Activated naive CD8-positive, alpha-beta T cell treated with anti-CD3 and anti-CD28 coated beads, Interleukin-2, amount 50 U/mL, for 24 hours (primary cell): ENCODE measurements at places on chromosomes 4 and X.

DNA sequence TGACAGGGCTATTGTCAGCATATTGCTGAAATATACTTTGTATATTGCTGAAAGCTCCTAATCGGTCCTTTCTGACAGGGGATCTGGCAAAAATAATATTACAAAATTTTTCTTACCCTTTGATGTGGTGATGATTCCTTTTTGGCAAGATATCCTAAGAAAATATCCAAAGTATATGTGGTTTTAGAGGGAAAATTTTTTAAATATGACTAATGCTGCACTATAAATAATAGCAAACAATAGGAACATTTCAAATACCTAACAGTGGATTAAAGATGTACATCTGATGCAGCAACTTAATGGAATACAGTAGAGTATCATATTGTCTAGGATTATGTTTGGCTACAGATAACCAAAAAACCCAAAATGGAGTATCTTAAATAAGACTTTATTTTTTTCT is 49.6 kb downstream of the RRAGB start:
- DNase-seq, result no peak

GRCh38 chrX:114465689-114466088 is 118.2 kb upstream of the HTR2C start:
- no peak for DNase-seq

DNA sequence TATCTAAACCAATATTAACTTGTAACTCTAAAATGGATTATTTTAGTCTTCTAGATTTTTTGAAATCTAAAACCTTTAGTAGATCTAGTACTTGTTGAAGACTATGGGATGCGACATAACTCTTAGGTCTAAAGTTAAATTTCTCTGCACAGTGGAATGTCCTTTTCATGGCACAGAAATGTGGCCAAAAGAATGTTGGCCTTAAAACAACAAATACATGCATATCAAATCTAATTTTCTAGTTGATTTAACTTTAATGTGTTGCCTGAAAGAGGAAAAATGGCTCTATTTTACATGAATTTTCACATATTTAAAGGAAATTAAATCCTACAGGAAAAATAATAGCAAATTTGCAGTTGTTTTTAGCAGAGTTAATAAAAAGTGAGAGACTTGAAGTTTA is 30.3 kb downstream of the NFKB1 start:
- no peak for DNase-seq

GRCh38 chr4:92035666-92036065 is 268.1 kb upstream of the GRID2 start:
- DNase-seq, result no peak

DNA sequence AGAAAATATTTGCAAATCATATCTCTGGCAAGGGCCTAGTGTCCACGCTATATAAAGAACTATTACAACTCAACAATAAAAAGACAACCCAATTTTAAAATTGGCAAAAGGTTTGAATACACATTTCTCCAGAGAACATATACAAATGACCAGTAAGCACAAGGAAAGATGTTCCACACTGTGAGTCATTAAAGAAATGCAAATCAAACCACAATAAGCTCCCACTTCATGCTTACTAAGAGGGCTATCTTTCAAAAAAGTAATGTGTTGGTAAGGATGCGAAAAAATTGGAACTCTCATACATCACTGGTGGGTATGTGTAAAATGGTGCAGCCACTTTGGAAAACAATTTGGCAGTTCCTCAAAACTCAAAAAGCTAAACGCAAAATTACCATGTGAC is 884.0 kb upstream of the INTU start:
- no peak for DNase-seq

DNA sequence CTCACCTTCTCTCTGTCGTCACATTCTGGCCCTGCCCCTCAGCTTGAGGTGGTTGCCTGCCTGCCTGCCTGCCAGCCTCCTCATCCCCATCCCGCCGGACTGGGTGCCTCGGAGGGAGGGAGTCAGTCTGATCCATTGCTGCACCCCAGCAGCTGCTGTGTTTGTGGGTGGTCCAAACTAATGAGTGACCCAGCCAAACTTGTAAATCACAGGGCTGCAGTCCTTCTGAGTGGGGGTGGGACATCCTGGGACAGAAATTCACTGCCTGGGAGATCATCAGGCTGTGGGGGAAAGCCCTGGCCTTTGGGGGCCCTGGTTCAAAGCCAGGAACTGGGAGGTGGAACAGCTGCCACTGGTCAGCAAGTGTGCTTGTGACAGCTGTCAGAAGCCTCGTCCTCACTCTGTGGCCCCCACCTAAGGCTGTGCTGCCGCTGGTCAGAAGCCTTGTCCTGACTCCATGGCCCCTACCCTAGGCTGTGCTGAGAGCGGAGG is 5.6 kb downstream of the GPR78 start:
- no peak for DNase-seq

DNA sequence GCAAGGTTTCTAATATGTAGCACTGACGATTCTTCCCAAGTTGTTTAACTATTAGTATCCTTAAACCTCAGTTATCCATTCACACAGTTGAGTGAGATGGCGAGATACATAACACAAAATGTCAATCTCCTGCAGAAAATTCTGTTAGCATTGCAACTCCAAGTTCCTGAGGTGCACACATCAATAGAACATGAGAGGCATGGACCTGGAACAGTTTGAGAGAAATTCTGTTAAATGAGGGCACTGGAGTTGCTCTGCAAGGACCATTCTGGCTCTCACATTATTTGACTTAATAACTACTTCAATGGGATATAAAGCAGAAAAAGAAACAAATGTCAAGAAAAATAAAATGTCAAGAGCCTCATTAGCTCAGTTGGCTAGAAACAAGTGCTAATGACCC is 301.2 kb upstream of the DIAPH2 start:
- DNase-seq, result no peak

GRCh38 chr4:108396900-108397497 is 223.4 kb upstream of the RPL34 start:
- DNase-seq, result no peak

DNA sequence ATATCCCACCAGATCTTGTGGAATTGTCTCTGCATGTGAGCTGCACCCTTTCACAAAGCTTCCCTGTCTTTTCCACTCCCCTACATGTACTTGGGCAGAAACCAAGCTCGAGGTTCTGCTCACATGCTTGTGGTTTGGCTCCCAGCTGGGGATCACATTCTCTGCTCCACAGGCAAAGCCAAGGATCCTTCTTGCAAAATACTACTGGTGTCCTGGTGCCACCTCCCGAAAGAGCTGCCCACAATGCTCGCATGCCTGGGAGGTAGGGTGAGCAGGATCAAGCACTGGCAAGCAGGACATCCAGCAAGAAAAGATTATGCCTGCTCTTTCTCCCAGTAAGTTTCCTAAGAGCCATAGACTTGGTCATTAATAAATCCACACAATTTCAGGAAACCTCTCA is 45.1 kb upstream of the PPARGC1A start:
- no peak for DNase-seq

GRCh38 chrX:111511477-111511876 is at the start of gene SERTM2:
Gene SERTM2, plus strand, starts transcription at chrX:111511645. Its CDS starts 7,213 bp downstream, at chrX:111518858.
- DNase-seq, result no peak

GRCh38 chr4:26105815-26106699 is 192.0 kb downstream of the SMIM20 start:
- DNase-seq, result no peak
